ENCODE measurements at places on chromosomes 13 and 19.

- DNase-seq = peak; percentile 42
These were observed at the start of gene ZNF761 for GRCh38 chr19:53431399-53432087. Gene ZNF761 (plus strand): TSS chr19:53431984. CDS start chr19:53447269, 15,285 bp downstream.

DNA sequence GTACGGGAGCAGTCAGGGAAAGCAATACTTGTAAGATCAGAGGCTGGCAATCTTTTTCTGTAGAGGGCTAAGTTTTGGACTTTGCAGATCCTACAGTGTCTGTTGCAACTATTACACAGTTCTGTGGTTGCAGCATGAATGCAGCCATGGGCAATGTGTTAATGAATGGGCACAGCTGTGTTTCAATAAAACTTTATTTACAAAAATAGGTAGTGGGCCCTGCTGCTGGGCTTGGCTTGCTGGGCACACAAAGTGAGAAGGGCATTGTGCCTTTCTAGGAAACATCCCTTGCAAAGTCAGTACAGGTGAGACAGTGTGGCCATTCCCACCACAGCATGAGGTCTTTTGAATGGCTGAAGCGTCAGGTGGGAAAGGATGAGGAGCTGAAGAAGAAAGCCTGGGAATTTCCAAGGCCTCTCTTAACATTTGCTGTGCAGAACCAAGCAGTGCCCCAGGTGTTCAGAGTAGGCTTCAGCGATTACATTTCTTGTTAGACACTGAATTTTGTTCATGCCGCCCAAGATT lies 9.1 kb downstream of the KL start:
- DNase-seq = no peak

DNA sequence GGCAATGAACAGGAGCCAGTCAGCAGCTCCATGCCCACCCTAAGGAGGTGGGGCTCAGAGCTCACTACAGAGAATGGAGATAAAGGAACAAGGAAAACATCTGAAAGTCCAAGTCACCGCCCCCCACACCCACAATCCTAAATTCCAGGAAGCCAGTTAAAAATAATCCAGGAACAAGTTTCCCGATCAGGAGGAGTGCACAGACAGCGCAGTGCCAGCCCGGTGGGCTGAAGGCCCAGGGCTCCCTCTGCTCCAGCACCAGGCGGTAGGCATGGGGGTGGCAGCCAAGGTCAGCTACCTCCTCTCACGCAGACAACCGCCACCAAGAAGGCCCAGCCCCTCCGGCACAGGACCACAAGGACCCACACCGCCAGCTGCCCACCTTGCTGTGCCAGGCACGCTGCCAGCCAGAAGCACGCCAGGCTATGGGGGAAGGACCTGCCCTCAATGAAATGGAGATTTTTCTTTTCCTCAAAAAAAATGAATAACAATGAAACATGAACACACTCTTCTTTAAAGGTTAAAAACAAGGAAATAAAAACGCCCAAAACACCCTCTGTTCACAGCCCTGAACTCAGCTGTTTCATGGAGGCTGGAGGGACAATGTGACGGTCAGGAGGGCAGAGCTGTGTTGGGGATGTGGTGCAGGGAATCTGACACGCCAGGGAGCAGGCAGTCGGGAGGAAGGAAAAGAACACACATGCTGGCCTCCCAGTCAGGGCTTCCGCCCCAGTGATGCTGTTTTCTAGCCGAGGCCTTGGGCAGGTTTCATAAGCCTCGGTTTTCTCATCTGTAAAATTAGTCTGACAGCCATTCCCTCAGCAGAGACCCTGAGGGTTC lies 11.0 kb downstream of the STK24 start:
- DNase-seq = no peak

GRCh38 chr13:76663592-76664335 lies 222.4 kb downstream of the KCTD12 start:
- DNase-seq = no peak

GRCh38 chr13:42110410-42111155 lies 62.1 kb downstream of the DGKH start:
- peak; percentile 26 for DNase-seq

DNA sequence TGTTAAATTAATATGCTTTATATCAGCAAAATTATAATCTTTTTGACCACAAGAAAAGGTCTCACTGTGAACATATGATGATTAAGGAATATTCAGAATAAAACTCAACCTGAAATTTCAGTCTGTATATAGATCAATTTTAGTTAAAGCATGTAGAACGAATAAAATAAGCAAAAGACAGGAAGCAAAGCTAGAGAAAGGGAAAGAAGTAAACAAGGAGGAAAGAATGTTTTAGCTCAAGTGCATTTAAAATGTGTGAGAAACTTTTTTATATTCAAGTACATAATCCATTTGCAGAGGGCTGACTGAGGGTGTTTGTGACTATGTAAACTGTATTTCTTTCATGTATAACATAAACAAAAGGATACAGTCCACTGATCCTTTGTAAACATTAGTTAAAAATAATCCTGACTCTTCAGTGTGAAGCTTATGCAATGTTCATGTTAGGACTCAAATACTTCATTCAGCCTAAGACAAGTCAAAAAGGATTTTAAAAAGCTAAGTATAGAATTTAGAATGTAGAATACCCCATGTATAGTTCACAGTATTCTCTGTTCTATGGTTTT lies 472.1 kb downstream of the DIAPH3 start:
- no peak for DNase-seq

DNA sequence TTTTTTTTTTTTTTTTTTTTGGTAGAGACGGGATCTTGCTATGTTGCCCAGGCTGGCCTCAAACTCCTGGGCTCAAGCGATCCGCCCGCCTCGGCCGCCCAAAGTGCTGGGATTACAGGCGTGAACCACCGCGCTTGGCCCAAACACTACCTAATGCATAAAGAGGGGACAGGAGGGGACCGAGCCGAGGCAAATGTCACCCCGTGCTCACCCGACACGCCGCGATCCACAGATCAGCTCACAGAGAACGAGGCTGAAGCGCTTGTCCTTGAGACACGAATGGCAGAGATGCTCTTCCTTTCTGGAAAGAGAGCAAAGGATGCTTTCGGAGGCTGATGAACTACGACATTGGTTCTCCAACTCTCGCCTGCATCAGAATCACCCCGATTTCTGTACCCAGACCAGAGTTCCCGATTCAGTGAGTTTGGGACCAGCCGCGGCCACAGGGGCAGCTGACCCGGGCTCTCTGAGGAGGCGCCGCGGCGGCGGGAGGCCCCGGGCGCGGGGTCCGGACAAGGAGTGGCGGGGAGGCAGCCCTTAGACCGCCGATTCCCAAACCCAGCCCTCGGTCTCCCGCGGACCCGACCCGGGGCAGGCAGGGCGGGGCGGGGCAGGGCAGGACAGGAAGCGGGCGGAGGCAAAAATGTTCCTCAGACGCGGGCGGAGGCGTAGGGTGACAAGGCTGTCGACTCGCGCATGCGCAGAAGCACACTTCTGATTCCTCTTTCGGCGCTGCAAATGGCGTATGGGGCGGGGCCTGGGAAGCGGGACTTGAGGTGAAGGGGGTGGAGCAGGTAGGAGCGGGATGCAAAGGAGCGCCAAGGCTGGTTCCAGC lies at the start of gene ZNF699:
Gene ZNF699 (minus strand): TSS at position 700 of the 835 bp plus-strand sequence. CDS start 4,719 bp downstream, outside the sequence.
- DNase-seq = peak; percentile 97

- DNase-seq = peak; percentile 8
These were observed 35.8 kb upstream of the FLT1 start for GRCh38 chr13:28530729-28531076.

GRCh38 chr13:35347679-35348205 lies 128.7 kb downstream of the MAB21L1 start:
- no peak for DNase-seq

GRCh38 chr19:1104311-1105007 lies 665 bp downstream of the GPX4 start:
- peak; percentile 66 for DNase-seq

All from T47D (cell line).